ENCODE measurements at places on chromosomes 12 and 14. TPM values are rescaled to one million over a fixed set of nuclear protein-coding genes. Genes with fewer than 3 reads are reported as not detected.
A peak's percentile ranks its signal among the peaks of the same experiment; 100 is the strongest.

GRCh38 chr14:91223028-91223783 lies 21.3 kb downstream of the GPR68 start:
- no peak for DNase-seq

DNA sequence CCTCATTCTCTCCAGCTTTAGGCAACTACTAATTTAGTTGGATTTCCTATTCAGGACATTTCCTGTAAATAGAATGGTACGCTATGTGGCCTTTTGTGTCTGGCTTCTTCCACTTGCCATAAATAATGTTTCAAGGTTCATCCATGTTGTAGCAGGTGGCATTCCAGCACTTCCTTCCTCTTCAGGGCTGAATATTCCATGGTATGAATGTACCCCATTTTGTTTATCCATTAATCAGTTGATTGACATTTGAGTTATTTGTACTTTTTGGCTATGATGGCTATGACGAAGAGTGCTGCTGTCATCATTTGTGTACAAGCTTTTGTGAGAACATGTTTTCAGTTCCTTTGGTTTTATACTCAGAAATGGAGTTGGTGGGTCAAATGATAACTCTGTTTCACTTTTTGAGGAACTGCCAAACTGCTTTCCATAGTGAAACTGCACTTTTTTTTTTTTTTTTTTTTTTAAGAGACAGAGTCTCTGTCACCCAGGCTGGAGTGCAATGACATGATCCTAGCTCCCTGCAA lies 6.5 kb upstream of the CDK2AP1 start:
- no peak for DNase-seq

DNA sequence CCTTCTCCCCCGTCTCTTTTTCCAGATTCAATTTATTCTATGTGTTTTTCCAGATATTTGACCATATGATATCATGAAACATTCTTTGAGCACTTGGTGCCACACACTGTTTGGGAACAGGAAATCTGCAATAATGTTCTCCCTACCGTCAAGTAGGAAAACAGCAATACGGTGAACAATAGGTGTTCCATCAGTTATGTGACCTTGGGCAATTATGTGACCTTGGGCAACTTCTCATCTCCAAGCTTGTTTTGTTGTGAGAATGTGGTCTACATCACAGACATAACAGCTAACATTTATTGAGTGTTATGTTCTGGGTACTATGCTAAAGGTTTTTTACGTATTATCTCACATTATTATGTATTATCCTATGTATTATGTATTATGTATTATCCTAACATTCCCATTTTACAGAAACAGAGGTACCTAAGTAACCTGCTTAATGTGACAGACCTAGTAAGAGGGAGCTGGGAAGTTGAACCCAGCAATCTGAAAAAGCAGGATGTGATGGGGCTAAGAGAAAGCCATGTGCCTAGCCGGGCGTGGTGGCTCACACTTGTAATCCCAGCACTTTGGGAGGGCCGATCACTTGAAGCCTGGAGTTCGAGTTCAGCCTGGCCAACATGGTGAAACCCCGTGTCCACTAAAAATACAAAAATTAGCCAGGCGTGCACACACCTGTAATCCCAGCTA lies 1.2 kb upstream of the NEK9 start:
- no peak for DNase-seq

- no peak for DNase-seq
Measured at GRCh38 chr12:92634730-92635129, 68.1 kb upstream of the PLEKHG7 start.

DNA sequence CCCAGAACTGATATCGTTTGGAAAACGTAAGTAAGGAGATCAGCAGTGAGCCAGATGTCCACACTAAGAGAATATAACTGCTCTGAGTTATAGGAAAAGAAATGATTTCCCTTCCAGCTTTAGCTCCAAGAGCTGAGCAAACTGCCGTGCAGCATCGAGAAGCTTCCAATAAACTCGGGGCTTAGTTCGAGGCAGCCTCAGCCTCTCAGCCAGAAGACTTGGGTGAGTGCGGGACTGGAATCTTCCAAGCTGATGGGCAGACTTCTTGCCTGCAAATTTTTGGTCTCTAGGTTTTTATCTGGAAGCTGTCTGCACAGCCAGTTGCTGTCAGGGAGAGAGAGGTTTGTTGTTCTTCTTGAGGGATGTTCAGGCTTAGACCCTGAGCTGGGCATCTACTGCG lies 196.1 kb downstream of the PHETA1 start:
- no peak for DNase-seq

DNA sequence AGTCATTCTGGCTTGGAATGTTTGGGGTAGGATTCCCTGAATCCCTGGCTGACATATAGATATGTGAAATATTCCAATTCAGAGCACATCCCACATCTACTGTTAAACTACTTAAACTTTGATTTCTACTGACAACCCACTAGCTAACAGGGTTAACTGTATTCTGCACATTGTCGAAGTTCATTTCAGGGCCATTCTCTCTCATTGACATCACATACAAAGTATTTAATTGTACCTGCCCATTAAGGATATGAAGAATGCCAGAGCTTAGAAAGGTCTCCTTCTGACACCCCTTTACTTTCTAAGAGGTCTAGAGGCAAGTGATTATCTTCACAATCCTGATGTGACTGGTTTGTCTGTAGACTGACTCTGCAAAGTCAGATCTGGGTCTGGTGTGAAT lies 2.8 kb upstream of the DCN start:
- no peak for DNase-seq

- no peak for DNase-seq
Measured at GRCh38 chr12:7346551-7347225, 42.8 kb downstream of the ACSM4 start.

GRCh38 chr14:22974530-22975313 lies 7.6 kb downstream of the AJUBA start:
- DNase-seq: no peak

DNA sequence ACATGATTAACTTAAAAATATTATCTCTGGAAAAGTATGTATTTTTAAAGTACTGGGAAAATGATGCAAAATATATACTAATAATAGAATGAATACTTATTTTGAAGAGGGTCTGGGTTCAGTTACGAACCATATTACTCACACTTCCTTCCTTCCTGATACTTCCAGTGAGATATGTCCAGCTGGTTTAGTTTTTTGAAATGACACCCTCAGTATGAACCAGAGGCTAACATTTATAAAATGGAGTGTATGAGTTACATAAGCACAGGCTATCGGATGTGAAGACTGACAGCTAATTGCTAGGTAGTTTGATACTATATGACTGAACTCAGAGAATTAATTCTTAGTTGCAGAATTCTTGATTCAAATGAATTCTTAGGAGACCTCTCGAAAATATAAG lies 122.9 kb downstream of the OTOGL start:
- no peak for DNase-seq

DNA sequence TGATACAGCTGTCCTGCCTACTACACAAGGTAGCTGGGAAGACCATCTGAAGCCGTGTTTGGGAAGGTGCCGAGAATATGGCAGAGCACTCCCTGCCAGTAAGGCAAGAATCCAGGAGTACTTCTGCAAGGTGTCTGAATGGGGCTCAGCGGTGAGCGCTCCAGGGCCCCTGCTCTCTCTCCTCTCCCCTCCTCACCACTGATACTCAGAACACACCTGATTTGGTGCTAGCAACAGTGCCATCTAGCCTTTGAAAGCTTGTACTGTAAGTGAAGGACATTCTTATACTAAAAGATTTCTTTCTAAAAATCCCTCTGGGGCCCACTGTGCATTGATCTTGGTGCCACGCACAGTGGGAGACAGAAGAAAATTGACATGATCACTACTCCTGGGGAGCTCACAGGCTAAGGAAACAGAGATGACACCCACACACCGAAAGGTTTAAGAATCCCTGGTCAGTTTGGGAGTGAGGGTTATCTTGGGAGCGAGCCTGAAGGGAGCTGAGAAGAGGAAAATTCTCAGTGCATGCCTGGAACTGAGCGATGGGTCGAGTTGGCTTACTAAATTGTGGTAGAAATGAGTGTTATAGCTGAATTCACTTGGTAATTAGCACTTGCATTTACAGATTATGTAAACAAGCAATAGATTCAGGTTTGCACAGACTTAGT lies 216.9 kb downstream of the NTF3 start:
- no peak for DNase-seq

DNA sequence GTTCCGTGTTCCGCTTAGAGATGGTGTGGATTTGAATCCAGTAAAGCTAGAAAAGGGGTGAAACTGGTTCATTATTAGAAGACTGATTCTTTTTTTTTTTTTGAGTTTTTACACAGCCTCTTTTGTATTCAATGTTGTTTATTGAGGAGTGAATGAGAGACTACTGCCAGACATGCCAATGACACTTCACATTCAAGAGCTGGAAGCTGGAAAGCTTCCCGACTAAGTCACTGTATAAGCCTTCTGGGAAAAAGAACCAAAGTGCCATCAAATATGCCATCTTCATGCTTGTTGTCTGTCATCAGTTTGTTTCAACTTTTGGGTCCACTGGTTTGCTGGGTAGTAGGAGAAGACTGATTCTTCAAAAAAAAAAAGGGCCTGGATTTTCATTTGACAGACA lies 164.8 kb downstream of the ATP23 start:
- DNase-seq: no peak

DNA sequence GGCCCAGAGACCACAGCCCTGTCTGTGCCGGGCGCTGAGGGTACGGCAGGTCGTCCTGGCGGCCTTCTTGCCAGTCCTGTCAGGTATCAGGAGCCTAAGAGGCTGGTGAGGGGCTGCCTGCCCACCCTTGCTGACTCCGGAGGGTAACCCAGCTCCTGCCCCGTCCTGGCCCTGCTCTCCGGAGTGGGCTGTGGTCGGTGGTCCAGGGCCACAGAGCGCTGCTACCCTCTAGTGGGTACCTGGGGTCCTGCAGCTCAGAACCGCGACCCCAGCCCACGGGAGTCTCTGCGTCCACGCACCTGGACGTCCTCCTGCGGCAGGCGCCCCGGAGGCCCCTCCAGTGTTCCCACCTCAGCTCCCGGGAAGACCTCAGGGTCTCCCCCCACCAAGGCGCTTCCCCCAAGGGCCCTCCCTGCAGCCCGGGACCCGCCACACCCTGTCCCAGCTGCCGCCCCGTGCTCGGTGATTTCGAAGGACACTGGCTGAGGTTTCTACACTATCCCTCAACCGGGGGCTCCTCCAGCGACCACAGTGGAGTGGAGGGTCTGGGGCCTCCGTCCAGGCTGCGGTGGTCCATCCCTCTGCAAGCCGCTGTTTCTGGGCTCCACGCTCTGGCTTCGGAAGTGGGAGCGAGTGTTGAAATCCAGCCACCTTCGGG lies 75.9 kb upstream of the FBRSL1 start:
- DNase-seq: no peak

DNA sequence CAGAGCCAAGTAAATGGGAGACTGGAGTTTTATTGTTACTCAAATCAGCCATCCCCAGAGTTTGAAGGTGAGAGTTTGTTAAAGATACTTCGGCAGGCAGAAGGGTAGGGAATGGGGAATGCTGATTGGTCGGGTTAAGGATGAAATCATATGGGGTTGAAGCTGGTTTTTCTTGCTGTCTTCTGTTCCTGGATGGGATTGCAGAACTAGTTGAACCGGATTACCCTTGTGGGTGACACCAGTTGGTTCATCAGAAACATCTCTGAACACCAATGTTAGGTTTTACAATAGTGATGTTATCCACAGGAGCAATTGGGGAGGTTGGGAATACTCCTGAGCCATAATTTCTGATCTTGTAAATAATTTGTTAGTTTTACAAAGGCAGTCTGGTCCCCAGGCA lies 18.7 kb upstream of the SMCO2 start:
- no peak for DNase-seq

- no peak for DNase-seq
Measured at GRCh38 chr12:69511469-69512267, 41.5 kb downstream of the FRS2 start.

DNA sequence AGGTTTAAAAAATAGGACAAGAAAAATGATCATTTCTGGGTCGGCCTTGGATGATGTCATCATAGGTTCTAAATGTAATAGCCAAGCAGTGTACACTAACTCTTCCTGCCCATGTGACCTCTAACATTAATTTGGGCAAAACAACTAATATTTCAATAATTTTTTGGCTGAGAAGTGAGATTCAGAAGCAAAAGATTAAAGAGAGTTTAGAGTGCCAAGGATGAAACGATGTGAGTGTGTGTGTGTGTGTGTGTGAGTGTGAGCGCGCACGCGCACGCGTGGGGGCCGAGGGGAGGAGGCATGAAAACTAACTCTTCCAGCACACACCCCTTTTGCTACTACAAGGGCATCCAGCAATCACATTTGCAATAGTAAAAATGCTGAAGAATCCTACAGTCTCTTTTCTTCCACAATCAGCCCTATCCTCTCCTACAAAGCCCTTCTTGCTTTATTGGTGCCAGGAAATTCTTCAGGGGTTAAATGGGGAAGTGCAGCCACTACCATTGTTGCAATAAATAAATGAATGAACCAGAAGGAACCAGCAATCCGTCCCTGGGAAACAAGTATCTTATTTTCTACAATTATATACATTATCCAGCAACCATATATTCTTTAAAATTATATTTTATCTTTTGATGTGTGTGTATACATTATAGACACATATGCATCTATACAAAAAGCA lies 52.9 kb downstream of the PEBP1 start:
- DNase-seq: peak; percentile 55

FAM186B gene
- not detected for polyA plus RNA-seq

KCNMB4 gene
- polyA plus RNA-seq: 2.0 TPM

TAS2R42 gene
- polyA plus RNA-seq: not detected

RBP5 gene
- polyA plus RNA-seq: not detected

INTS13 gene
- polyA plus RNA-seq: 12.8 TPM

OSGEP gene
- 82.1 TPM for polyA plus RNA-seq

FGF23 gene
- not detected for polyA plus RNA-seq
